ENCODE measurements at places on chromosomes 13 and 19.

DNA sequence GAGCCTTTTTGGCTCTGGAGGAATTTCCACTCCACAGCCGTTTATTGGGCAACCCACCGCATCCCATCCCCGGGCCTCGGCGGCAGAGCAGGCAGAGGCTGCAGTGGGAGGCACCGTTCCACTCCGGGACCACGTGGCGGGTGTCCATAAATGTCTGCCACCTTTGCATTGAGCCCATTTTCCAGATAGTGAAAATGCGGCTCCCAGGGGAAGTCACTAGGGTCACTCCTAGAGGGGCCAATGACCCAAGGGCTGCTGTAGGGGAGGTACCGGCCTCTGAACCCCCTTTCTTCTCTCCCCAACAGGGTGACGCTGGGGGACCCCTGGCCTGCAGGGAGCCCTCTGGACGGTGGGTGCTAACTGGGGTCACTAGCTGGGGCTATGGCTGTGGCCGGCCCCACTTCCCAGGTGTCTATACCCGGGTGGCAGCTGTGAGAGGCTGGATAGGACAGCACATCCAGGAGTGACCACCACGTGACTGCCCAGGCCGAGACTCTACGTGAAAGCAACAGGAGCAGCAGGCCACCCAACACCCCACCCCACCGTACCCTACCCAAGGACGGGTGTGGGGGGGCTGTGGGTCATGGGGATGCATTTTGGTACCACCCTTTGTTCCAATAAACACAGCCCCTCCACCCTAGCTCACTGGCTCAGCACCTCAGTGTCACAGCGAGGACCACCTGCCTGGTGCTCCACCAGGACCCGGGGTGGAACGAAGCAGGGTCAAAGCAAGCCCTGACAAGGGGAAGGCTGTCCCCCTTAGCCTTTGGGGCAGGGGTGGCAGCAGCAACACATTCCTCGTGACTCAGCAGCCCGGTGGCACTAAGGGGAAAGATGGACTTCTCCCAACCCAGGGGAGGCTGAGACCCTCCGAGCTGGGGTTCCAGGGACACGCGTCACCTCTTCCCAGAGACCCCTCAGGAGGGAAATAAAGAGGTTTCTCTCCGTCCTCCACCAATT, 1.5 kb downstream of the TIMM13 start:
- DNase-seq: no peak

GRCh38 chr13:112960706-112961105, 8.3 kb upstream of the MCF2L start:
- no peak for DNase-seq

DNA sequence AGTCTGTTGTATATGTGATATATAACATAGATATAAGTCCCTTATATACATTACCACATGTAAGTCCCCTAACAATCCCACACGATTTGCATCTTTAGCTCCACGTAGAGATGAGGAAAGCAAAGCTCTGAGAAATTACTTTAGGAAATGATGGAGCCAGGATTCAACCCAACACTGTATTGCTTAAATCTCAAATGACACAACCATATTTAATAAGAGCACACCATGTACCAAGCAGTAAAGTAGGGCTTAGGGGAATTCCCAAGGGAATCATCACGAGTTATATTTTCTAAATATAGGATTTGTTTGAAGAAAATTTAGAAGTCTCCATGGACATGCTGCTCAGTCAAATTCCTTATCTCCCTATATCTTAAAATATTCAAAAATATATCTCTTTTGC, 61.3 kb upstream of the POMP start:
- DNase-seq: no peak

DNA sequence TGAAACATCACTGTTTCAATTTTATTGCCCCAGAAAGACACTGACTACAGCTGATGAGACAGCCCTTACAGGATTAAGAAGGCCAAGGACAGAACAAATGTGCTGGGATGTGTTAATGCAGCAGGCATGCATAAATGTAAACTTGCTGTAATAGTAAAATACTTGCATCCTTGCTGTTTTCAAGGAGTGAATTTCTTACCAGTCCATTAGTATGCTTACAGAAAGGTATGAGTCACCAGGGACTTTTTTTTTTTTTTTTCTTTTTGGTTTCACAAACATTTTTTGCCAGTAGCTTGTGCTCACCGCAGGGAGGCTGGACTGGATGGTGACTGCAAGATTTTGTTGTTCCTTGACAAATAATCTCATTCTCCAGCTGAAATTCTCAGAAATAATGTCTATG, 55.1 kb downstream of the GPR180 start:
- peak; percentile 49 for DNase-seq

DNA sequence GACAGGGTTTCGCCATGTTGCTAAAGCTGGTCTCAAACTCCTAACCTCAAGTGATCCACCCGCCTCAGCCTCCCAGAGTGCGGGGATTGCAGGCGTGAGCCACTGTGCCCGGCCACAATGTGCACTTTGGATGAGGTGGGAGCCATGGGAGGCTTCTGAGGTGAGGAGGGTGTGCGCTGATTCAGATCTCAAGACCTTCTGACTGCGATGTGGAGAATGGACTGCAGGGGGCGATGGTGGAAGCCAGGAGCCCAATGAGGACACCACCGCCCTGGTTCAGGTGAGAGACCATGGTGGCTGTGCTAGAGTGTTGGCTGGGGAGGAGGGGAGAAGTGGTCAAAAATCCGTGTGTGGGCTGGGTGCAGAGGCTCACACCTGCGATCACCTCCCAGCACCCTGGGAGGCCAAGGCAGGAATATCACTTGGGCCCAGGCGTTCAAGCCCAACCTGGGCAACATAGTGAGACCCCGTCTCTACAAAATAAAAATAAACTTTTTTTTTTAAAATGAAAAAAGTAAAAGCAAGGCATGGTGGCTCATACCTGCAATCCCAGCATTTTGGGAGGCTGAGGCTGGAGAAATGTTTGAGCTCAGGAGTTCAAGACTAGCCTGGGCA, 5.6 kb downstream of the INAFM1 start:
- DNase-seq: peak; percentile 61

DNA sequence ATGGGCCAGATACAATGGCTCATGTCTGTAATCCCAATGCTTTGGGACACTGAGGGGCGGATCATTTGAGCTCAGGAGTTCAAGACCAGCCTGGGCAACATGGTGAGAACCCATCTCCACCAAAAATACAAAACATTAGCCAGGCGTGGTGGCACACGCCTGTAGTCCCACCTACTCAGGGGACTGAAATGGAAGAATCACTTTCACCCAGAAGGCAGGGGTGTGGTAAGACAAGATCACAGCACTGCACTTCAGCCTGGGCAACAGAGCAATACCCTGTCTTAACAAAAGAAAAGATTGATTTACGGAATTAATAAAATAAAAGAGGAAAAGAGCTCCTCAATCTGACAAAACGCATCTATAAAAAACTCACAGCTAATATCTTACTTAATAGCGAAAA, 22.7 kb downstream of the USP12 start:
- no peak for DNase-seq

GRCh38 chr13:111971891-111972780, 94.8 kb upstream of the SOX1 start:
- no peak for DNase-seq

GRCh38 chr19:40687525-40688016, 2.9 kb downstream of the NUMBL start:
- DNase-seq: peak; percentile 79

DNA sequence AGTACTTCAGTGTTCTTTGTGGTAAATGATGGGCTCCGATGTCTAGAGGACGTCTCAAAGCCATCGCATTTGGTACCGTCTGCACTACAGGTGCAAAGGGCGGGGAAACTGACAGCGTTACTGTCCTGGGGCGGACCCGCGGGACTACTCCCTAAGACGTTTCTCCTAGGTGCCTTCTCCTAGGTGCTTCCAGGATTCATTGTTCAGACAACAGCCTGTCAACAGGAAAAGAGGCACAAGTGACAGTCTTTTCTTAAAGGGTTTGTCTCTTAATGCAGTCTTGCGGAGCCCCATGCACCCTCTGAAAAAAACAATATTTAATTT, 1.4 kb downstream of the SERTM1 start:
- no peak for DNase-seq

DNA sequence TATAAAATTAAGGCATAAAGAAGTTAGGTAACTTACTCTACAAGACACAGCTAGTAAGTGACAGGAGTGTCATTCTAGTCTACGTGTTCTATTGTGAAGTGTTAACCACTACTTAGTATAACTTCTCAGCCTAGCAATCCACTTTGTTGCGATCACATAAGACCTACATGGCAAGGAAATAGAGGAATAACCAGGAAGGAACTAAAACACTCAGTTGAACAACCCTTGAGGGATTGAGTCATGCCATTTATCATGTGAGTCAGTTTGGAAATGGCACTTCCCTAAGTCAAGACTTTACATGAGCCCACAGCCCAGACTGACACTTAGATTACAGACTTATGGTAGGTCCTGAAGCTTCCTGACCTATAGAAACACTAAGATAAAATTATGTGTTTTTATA, 279.5 kb upstream of the PCDH20 start:
- no peak for DNase-seq

DNA sequence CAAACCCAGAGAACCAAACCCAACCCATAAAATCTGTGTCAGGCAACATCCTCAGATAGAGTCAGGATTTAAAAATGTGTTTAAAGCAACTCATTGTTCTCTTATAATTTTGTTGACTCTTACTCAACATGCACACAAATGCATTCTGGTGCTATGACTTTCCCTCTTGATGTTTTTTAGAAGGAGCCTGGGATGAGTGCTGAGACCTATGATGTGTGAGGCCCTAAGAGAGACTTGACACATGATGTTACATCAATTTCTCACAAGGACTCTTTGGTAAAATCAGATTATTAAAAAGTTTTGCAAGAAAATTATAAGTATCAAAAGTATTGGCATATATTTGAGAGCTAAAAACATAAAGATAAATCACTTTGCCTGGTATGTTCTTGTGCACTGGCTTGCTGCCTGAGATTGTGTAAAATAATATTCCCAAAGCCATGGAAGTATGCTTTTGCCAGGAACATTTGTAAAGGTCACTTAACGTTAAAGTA, 173.9 kb downstream of the DCLK1 start:
- no peak for DNase-seq

GRCh38 chr13:39684531-39685137, 29.2 kb downstream of the COG6 start:
- DNase-seq: peak; percentile 88

GRCh38 chr13:46172531-46172991, 9.4 kb downstream of the LCP1 start:
- peak; percentile 77 for DNase-seq

DNA sequence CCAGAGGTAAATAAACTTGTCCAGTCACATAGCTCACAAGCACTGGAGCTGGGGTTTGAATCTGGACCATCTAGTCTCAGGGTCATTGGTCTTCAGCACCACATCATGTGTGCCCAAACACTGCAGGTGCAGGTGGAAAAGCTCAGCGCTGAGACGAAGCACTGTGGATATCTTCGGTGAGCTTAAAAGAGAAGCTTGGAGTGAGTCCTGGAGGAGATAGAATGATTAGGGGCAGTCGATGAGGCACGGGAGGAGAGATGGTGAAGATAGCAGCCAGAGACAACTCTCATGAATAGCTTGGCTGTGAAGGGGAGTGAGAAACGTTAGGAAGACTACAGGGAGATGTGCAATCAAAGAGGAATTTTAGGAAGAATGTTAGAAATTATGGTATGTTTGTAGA, 389.3 kb downstream of the FGF9 start:
- no peak for DNase-seq

GRCh38 chr19:31096062-31096830, 253.0 kb downstream of the TSHZ3 start:
- no peak for DNase-seq

DNA sequence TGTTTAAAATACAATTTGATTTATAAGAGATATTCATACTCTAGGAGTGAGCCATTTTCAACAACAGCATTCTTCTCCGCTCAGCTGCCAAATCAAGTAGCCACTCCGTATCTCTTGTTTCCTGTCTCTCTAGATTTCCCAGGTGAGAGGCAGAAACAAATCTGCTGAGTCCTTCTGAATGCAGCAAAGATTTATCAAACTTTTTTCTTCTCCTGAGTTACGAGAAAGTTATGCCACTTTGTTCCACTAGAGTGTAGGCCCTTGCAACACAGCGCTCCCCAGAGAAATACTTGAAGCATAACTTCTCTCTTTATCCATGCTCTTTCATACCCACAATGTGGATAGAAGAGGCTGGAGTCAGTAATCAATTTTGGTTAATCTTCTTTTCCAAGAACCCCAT, 1960.8 kb downstream of the OLFM4 start:
- DNase-seq: no peak

- no peak for DNase-seq
These were observed 10.5 kb upstream of the ZSCAN18 start for GRCh38 chr19:58108546-58108817.

- no peak for DNase-seq
These were observed 268.1 kb downstream of the DNAJC15 start for GRCh38 chr13:43291287-43292060.

GRCh38 chr19:51417107-51417809, at the start of gene SIGLEC10:
Gene SIGLEC10, minus strand, starts transcription at chr19:51417642. Its CDS starts 61 bp downstream, at chr19:51417581.
- peak; percentile 93 for DNase-seq

DNA sequence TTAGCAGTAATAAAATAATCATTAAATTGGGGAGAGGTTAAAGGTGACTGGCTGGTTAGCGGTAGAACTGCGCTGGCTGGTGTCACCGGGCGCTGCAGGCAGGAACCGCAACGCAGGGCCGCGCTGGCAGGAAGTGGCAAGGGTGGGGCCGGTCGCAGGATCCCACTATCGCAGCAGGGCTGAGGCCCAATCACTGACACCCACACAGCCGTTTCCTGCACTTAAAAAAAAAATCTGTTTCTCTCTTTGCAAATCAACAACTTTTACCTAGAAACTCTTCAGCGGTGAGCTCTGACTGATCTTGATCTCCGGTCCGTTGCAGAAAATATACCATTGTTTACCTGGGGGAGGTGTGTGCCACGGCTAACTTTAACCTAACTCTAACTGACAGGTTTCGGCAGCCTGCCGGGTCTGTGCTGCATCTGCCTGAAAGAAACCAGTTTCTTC, 46.9 kb downstream of the KLF2 start:
- DNase-seq: peak; percentile 92

DNA sequence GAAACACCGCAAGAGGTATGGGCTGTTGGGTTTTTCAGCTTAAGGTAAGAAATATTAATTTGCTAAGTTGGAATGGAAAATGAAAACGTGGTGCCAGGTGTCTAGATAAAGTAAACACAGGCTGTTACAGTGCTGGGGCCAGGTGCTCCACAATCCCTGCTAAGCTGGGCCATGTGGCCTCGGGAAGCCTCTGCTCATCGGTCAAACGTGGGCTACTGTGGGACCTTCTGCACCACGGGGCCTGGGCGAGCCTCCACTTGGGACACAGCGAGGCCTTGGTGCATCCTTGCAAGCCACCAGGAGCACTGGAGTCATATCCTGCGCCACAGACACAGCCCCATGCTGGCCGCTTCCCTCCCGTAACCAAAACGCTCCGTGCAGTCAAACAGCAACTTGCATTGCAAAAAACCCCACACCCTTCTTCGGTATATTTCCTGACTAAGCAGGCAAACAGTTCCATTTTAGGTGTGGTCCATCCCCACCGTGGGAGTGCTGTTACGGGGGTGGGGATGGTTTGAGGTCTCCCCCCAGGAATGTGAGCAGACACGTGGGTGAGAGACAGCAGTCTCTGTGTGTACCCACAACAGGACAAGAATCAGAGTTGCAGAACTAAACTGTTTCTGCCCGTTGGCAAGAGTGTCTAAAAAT, 96.3 kb upstream of the SOX1 start:
- no peak for DNase-seq

GRCh38 chr19:46269101-46269500, 27.7 kb upstream of the HIF3A start:
- DNase-seq: no peak

All from hematopoietic multipotent progenitor cell treated with erythropoietin and hydrocortisone succinate and interleukin-3 and kit ligand, for 4 days (in vitro differentiated cells).